ENCODE measurements at places on chromosomes 12 and 14.

- DNase-seq: peak; percentile 54
These were observed 7.1 kb upstream of the MRPL52 start for GRCh38 chr14:22822571-22823098.

- DNase-seq: peak; percentile 82
These were observed 72.4 kb upstream of the USP44 start for GRCh38 chr12:95623554-95624170.

DNA sequence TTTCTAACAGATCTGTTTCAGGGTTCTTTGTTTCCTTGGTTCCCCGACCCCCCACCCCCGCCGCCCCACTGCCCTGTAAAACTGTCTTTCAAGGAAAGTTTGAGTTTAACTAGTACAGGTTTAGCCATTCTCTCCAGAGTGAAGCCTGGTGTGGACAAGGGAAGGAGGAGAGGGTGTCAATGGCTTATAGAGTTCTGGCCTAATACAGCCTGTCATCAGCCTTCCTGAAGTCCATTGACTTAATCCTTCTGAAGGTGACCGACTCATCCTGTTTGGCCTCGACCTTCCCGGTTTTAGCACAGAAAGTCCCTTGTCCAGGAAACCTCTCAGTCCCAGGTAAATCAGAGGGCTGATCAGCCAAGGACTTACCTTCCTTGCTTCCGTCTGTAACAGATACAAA, 11.0 kb upstream of the P2RX4 start:
- DNase-seq: no peak

GRCh38 chr12:29552994-29553748, 55.7 kb upstream of the OVCH1 start:
- no peak for DNase-seq

GRCh38 chr12:53007343-53007742, 1.1 kb downstream of the EIF4B start:
- DNase-seq: no peak

DNA sequence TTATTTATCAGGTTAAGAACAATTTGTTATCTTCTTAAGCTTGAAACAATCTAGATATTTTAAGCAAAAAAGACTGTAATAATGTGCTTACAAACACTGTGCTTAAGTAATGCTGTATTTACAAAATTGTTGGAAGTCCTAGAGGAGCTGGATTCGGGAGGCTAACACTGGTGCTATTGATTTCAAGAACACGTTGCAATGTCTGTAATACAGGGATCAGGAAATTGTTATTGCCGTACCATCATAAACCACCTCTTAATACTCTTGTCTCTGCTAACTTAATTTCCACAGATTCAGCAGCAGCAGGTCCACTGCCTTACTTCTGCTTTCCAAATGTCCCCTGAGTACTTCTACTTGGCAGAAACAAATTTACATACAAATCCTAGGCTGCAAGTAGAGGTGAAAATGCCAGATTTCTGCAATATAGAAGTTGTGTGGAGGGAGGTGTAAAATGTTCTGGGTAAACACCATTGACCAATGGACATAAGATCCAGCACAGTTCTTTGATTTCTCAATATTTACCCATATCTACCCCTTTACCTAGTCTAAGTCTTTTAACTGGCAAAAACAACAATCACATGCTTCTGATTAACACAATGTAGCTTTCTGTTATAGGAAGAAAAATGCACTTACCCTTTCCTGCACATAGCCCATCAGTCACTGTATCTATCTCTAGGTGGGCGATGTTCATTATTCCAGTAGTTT, 663.4 kb downstream of the TMTC2 start:
- DNase-seq: no peak

DNA sequence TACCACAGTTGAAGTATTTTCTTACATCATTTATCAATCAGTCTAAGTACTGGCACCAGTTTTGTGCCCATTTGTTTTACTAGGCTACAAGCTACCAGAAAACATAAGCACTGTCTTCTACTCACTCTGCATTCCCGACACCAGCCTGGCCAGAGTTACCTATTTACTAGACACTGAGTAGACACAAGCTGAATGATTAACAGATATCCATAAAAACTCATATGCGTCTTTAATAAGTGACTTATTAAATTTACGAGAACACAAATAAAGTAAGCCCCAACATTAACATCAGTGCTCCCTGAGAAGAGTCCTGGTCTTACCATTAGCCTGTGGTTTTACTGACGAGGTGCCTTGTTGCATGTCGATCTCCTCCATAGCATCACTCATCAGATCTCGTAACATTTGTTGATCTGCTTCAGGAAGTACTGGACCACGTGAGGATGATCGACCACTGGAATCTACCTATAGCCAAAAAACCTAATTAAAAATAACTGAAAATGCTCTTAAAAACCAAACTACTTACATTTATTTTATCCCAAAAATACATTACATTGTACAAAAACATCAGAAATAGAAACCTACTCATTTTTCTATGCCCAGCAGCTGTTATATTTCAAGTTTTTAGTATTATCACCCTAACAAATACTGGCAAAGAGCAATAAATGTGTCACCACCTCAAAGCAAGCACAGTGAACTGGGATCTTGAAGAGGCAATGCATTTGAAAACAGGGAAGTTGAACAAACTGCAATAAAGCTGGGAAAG, 53.3 kb downstream of the BDKRB1 start:
- no peak for DNase-seq

GRCh38 chr14:101064121-101064661, 160.7 kb upstream of the RTL1 start:
- no peak for DNase-seq

Measured in retinal pigment epithelial cell (primary cell).